Left hindlimb (tissue), 1 donor: ENCODE measurements at places on chromosomes 4 and X.
A peak's percentile ranks its signal among the peaks of the same experiment; 100 is the strongest.

DNA sequence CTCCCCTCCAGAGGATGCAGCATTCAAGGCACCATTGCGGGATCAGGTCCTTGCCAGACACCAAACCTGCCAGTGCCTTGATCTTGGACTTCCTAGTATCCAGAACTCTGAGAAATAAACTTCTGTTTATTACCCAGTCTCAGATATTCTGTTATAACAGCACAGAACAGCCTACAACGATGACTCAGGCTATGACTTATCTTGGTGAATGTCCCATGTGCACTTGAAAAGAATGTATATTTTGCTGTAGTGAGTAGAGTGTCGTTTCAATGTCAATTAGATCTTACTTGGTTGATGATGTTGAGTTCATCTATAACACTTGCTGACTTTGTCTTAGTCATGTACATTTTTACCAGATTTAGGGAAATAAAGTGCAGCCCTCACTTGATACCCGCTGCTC is 34.5 kb upstream of the PGRMC1 start:
- DNase-seq, result no peak

- DNase-seq, result no peak
These were observed 134.5 kb upstream of the RASGEF1B start for GRCh38 chr4:81606166-81606565.

GRCh38 chr4:20512985-20513384 is 187.3 kb upstream of the PACRGL start:
- DNase-seq, result no peak

DNA sequence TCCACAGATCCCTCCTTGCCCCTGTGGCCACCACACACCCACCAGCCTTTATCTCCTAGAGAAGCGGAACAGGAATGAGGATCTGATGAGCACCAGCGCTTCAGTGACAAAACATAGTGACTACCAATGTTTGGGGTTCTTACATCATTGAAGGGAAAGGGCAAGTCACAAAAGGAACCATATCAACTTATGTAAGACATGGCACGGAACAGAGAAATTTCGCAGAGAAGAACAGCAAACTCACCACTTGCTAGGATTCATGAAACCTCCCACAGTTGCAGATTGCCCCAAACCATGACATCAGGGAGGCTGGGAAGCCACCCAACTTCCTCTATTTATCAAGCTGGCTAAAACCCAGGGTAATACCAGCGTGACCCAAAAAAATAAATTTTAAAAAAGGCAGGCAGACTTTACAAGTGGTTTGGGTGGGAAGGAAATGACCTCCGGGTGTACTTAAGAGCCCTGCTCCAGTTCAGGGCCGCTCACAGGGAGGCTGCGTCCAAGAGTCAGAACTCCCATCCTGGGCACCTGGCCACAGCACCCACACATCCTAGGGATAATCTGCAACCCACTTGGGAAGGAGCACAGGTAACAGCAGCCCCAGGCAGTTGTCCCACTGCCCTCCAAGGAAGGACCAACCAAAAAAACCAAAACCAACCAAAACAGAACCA is 36.0 kb downstream of the ADGRG2 start:
- DNase-seq, result no peak

GRCh38 chrX:19194285-19195242 is 72.3 kb upstream of the ADGRG2 start:
- no peak for DNase-seq

GRCh38 chr4:2816401-2816954 is 23.6 kb downstream of the SH3BP2 start:
- no peak for DNase-seq

DNA sequence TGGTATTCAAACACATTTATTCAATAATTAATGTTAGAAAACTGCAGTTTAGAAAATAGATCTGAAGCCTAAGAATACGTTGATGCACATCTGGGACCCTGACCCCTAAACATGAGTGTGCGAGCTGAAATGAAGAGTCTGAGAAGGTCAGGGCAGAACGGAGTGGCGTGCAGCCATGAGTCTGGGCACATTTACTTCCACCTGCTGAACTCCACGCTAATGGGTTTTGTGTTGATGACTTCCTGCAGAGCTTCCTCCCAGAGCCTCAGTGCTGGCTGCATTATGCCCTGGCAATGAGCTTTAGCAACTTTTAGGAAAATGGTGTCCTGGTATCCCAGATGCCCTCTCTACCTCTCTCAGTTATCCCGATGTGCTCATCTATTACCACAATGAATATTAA is 53.1 kb downstream of the FAM114A1 start:
- DNase-seq, result no peak

- DNase-seq, result peak; percentile 74
These were observed 36.5 kb downstream of the DCTD start for GRCh38 chr4:182880387-182881356.

GRCh38 chrX:50097071-50097470 is 103.7 kb downstream of the AKAP4 start:
- DNase-seq, result no peak

- DNase-seq, result peak; percentile 51
These were observed 50.7 kb upstream of the PRSS48 start for GRCh38 chr4:151226004-151226932.

GRCh38 chr4:24013668-24014422 is 124.0 kb upstream of the PPARGC1A start:
- DNase-seq, result no peak

DNA sequence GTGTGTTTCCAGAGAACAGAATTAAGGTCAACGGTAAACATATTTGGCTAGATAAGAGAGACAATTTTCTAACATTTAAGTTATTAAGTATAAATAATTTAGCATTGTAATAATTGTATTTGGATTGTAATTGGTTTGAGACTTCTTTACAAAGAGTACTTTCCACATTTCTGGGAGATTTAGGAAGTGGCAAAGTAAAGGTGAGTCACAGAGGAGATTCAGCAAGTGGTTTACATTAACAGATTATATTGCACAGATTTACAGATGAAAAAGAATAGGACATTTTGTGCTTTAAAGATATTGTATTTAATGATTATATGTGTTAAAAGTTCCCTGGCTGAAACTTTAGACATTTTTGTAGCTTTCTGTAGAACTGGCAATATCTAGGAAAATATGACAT is 584.4 kb upstream of the AADAT start:
- no peak for DNase-seq
